ENCODE measurements at places on chromosomes 7 and 10. TPM values are rescaled to one million over a fixed set of nuclear protein-coding genes. Genes with fewer than 3 reads are reported as not detected.
A peak's percentile ranks its signal among the peaks of the same experiment; 100 is the strongest.

GRCh38 chr7:490461-491291 is 29.0 kb downstream of the PDGFA start:
- DNase-seq: peak; percentile 30

DNA sequence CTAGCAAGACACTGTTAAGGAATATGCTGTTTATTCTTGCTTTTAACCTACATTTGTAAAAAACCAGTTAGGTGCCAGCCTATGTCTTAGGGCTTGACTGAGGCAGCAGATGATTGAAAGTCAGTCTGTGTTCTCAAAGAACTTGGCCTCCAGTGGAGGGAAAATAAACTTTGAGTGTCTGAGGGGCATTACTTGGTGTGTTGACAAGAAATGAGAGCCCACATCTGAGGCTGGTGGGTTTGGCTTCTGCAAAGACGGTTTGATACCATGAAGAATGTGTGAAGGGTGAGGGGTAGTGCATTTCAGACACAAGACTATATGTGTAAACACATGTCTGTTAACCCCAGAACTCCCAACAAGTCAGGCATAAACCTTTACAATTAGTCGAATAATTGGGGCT is 28.5 kb downstream of the CCSER2 start:
- DNase-seq: no peak

DNA sequence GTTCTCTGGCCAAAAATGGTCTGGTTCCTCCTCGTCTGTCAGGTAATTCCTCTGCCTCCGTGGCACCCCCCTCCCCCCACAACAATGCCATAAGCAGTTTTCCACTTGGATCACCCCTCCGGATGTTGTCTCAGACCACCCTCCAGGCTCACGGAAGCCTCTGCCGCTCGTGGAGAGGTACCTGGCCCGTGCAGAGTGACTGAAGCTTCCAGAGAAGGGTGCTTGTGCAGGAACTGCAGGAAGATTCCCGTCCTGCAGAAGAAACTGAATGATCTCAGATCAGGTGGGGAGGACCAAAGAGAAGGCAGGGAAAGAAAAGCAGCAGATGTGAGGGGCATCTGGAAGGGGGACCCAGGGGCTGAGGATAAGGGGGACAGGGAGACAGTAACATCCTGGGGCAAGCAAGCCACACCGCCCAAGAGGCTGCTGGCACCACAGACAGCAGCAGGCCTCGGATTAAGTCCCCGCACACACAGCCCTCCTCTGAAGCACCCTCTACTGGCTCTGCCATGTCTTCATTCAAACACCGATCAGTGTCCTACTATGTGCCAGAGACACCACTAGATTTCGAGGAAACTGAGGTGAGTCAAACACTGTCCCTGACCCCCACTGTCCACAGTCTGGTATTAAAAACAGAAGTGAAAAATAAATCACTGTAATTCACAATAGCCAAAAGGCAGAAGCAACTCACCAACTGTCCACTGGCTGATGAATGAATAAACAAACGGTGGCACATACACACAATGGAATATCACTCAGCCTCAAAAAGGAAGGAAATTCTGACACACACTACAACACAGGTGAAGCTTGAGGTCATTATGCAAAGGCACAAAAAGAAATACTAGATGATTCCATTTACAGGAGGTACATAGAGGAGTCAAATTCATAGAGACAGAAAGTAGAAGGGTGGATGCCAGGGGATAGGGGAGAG is 26.4 kb downstream of the KIAA1549 start:
- DNase-seq: no peak

DNA sequence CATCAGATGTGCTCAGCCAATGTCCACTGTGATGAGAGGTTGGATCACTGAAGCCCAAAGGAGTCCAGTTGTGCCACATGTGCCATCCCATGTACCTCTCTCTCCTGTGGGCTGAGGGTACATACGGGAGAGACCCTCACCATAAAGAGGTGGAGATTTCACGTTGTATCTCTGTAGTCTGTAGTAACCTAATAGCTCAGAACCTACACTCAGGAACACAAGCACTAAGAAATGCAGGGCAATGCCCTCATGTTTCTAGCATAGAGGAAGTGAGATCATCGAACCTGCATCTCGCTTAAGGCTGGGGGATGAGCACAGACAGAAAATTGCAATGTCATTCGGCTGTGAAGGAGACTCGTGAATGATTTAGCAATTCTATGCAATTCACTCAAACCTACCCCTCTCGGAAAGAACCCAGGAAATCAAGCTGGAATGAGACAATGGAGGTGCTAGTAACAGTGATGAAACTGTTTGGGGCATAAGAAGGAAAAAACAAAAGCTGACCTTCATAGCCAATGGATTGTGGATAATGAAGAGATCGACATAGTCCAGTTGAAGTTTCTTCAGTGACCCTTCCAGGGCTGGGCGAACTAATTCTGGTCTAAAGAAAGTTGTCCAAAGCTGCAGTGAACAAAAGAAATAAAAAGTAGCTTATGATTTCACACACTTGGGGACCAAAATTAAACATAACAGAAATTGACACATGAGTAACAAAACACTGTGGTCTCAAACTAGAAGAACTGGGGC is 80.3 kb upstream of the UCN3 start:
- DNase-seq: no peak

GRCh38 chr10:50216418-50216817 is 34.9 kb downstream of the ASAH2 start:
- no peak for DNase-seq

DNA sequence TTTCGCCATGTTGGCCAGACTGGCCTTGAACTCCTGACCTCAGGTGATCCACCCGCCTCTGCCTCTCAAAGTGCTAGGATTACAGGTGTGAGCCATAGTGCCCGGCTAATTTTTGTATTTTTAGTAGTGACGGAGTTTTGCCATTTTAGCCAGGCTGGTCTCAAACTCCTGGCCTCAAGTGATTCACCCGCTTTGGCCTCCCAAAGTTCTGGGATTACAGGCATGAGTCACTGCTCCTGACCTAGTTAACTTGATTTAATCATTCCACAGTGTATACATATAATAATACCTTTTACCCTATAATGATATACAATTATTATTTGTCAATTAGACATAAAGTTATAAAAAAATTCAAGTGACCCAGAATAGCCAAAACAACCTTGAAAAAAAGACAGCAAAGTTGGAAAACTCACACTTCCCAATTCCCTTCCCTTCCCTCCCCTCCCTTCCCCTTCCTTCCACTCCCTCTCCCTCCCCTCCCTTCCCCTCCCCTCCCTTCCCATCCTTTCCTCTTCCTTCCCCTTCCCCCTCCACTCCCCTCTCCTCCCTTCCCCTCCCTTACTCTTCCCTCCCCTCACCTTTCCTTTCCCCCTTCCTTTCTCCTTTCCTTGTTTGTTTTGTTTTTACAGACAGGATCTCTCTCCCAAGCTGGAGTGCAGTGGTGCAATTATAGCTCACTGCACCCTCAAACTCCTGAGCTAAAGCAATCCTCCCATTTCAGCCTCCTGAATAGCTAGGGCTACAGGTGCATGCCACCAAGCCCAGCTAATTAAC is 14.8 kb upstream of the ZMIZ2 start:
- DNase-seq: no peak

- DNase-seq: no peak
Observed at GRCh38 chr7:39697483-39697882, 74.1 kb downstream of the RALA start.

GRCh38 chr10:118506671-118507590 is 88.5 kb downstream of the PRLHR start:
- no peak for DNase-seq

DNA sequence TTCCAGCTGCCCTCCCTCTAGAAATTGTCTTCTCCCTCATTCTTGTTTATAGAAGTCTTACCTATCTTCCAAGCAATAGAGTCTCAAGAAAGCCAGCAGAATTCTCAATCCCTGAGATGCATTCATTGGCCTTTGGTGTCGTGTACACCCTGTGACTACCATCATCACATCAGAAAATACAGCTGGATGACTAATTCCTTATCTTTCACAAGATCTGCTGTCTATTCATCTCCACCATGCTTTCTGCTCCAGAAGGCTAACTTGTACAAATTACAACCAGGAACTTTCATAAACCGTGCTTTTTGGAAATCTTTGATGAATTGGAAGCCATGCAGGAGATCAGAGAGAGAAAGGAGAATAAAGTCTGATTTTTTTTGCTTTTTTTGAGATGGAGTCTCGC is 1062.9 kb upstream of the GHITM start:
- DNase-seq: no peak

DNA sequence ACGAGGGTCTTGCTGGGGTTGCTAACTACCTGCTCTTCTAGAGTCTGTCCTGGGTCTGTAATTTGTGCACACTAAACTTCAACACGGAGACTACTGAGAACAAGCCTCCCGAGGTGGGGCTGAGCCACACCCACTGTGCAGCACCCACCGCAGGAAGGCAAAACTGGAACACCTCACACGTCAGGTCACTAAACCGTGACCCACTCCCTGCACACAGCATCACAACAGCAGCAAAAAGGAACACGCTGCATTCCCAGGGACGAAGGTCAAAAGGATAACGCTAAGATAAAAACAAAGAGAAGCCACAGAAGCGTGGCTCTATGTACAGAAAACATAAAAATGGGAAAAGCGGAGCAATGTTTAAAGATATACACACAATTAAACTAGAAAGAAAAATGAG is 170.1 kb downstream of the MAD1L1 start:
- DNase-seq: no peak

DNA sequence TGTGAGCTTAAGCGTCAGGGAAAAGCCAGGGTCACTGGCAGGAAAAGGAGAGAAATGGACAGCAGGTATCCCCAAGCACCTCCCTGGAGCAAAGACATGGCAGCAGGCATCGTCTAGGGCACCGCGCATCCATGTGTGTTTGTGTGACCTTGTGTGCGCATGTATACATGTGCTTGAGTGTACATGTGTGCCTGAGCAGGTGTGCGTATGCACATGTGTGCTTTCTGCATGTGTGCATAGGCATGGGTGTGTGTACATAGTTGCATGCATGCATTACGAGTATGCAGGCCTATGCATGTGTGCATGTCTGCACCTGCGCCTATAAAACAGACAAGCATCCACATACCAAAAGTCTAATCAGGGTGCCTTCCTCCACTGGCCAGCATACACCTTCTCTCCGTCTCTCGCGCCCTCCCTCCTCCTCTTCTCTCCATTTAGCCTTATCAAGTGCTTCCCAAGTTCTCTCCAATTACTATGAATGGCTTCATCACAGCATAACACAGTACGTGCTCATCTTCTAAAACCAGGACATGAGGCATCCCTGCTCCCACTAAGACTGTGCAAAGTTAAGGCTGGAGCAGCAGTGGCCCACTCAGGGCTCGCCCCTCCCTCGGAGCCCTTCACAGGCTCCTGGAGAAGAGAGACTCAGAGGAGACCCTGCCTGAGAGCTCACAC is 30.6 kb downstream of the RASGEF1A start:
- DNase-seq: no peak

GRCh38 chr7:22671177-22671879 is 55.7 kb upstream of the IL6 start:
- DNase-seq: no peak

DNA sequence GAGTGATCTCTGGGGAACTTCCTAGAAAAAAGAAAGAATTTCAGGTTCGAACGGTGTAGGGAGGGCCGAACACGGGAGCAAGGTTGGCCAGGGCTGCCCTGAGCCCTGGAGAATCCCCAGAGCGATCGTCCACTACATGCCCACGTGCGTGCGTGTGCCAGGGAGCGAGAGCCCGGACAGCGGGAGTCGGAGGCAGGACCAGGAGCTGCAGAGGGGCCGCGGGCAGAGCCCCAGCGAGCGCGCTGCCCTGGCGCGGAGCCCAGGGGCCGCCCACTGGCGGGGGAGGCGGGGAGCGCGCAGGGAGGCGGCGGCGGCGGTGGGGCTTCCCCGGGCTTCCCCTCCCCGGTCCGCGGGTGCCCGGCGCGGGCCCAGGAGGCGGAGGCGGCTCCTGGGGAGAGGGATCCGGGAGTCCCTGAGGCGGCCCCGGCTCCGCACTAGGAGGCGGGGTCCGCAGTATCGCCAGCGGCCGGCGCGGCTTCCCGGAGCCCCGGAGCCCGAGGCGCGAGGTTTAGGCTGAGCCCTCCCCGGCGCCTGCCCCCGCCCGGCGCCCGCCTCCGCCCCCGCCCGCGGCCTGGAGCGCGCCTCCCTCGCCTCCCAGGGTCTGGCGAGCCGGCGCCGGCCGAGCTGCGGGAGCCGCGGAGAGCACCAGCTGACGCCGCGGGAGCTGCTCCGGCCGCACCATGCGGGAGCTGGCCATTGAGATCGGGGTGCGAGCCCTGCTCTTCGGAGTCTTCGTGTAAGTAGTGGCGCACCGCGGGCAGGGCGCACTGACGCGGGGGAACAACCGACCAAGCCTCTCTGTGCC is at the start of gene PLPP4:
Gene PLPP4 (plus strand): TSS at position 602 of the 805 bp plus-strand sequence. CDS start 79 bp downstream, at position 681.
- peak; percentile 22 for DNase-seq

GRCh38 chr10:14024329-14025202 is 306.2 kb downstream of the FRMD4A start:
- no peak for DNase-seq

GRCh38 chr7:47501406-47501805 is 80.5 kb downstream of the TNS3 start:
- peak; percentile 56 for DNase-seq

DNA sequence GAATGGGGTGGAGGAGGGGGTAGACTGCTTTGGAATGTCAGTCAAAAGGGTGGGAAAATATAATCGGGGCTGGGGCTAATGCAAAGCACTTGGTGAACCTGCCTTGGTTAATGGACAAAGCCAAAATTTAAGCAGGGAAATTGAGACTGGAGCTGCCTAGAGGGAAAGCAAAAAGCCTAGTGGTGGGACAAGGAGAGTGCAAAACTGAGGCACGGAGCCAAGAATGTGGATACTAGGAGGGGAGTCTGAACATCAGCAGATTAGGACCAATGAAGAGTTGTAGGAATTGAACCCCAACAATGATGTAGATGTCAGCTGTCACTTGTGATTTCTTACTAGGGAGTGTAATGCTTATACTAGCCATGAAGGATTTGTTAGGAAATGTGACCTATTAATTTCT is 195.9 kb downstream of the MDFIC start:
- no peak for DNase-seq

- DNase-seq: no peak
Observed at GRCh38 chr10:32445036-32445435, 904 bp upstream of the CCDC7 start.

The HECW1 gene
- total RNA-seq: not detected

The TDRD1 gene
- 0.85 TPM for total RNA-seq

The TBXAS1 gene
- total RNA-seq: 9.1 TPM

The ZNF398 gene
- 9.7 TPM for total RNA-seq

The RFC2 gene
- 9.1 TPM for total RNA-seq

The TPST1 gene
- total RNA-seq: 9.9 TPM

The PRTFDC1 gene
- 8.6 TPM for total RNA-seq

Measured in right cardiac atrium (tissue), 5 donors.